Thoracic aorta (tissue), 2 donors: ENCODE measurements at places on chromosomes 6 and 20.

DNA sequence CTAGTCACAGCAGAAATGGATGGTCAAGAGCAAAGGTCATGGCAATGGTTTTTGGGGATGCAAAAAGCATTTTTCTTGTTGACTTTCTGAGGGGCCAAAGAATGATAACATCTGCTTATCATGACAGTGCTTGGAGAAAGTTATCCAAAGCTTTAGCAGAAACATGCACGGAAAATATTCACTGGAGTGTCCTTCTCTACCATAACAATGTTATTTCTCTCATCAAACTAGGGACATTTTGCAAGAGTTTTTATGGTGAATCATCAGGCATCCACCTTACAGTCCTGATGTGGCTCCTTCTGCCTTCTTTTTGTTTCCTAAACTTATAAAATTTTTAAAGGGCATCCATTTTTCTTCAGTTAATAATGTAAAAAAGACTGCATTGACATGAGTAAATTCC lies 302.3 kb downstream of the HIVEP2 start:
- DNase-seq = no peak

DNA sequence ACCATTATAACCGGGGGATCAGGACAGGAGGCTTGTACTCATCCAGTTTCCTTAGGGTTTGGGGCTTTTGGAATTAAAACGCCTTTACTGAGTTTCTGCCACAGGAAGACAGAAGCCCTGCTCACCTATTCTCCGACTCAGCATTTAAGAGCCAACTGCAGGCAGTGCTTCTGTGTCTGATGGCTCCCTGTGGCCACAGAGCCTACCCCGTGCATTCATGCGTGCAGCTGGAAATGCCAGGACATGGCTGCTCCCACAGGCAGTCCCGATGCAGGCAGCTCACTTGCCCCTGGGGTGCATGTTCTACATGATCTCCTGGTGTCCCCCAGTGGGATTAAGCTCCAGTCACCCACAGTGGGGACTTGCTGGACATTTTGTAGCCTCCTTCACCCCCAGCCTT lies 22.2 kb downstream of the ZNF831 start:
- DNase-seq = no peak

GRCh38 chr6:170504479-170504878 lies 48.6 kb downstream of the PSMB1 start:
- DNase-seq = no peak

- DNase-seq = no peak
Measured at GRCh38 chr6:5287966-5288297, 26.6 kb downstream of the FARS2 start.

GRCh38 chr6:161442420-161442819 lies 168.6 kb upstream of the AGPAT4 start:
- no peak for DNase-seq

DNA sequence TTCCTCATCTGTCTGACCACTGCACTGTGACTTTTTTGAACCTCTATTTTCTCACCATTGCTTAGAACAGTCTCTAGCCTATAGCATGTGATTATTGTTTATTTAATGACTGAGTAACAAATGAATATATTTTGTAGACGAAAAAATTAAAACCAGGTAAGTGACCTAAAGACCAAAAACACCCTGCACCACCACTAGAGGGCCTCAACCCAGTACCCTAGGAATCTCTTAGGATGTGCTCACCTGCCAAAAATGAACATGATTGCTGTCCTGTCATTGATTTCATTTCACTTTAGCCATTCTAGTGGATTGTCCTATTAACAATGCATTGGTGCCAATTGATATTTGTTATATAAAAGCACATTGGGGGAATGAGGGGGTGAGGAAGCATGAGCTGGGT lies 199.1 kb downstream of the COL9A1 start:
- no peak for DNase-seq

- DNase-seq = no peak
Measured at GRCh38 chr6:95280686-95281273, 296.6 kb upstream of the MANEA start.

DNA sequence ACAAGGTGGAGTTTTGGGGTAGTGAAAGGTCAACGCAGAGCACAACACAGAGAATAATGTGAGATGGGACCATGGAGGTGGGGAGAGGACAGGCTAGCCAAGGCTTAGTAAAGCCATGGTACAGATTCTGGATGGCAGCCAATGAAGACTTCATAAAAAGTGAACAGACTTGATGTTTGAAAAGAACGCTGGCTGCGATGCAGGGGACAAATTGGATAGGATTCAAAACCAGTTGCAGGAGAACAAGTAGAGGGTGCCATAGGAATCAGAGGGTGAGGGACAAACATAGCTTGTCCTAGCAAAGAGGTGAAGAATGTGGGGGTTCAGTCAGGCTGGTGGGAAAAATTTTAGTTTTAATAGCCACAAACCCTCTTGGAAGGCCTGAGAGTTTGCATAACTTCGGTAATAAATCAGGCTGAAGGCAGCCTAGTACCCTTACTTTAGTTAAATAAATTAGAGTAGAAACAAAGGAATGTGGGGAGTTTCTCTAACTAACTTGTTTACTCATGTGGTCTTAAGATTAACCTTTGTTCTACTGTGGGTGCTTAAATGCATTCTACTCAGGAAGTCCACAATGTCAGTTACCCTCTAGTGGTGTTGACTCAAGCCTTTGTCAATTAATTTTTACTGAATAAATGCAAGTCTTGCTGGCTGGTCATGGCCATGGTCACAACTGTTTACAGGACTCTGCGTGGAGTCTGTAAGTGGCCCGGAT lies 216.4 kb downstream of the C6orf118 start:
- DNase-seq = no peak

DNA sequence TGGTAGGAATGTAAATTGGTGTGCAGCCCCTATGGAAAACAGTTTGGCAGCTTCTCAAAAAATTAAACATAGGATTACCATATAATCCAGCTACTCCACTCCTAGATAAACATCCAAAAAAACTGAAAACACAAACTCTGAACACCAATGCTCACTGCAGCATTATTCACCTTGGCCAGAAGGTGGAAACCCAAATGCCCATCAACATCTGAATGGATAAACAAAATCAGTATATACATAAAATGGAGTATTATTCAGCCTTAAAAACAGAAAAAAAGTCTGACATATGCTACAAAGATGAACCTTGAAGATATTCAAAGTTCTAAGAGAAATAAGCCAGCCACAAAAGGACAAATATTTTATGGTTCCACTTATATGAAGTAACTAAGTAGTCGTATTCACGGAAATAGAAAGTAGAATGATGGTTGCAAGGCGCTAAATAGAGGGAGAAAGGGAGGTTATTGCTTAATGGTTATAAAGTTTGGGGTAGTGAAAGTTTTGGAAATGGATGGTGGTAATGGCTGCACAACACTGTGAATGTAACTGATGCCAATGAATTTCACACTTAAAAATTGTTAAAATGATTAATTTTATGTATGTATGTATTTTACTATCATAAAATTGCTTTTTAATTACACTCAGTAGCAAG lies 4.0 kb downstream of the PHF10 start:
- DNase-seq = no peak

GRCh38 chr20:5786930-5787795 lies 37.0 kb downstream of the SHLD1 start:
- DNase-seq = no peak
